ENCODE measurements at places on chromosomes 7 and 10.
A peak's percentile ranks its signal among the peaks of the same experiment; 100 is the strongest.

DNA sequence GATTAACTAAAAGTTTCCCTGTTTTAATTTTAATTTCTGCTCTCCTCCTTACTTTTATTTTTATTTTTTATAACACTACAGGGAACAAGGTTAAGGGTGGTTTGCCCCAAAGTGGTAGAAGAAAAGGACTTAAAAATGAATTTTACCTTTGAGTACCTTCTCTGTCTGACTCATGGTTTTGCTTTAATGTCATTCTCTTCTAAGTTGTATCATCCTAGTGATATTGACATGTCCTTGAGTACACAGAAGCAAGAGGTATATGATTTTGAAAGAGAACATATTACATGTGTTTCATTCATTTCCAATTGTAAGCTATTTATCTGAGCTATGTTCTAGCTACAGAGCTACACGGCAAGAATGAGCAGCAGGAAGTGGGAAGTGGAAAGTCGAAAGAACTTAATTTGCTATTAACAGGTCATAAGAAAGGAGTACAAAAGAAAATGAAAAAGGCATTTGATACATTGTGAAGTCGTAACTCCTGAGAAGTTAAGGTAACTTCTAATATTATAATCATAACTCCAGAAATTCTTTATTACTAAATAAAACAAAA is 112.5 kb downstream of the SEMA3A start:
- DNase-seq, result no peak

GRCh38 chr10:34526186-34526585 is 288.9 kb downstream of the PARD3 start:
- no peak for DNase-seq

DNA sequence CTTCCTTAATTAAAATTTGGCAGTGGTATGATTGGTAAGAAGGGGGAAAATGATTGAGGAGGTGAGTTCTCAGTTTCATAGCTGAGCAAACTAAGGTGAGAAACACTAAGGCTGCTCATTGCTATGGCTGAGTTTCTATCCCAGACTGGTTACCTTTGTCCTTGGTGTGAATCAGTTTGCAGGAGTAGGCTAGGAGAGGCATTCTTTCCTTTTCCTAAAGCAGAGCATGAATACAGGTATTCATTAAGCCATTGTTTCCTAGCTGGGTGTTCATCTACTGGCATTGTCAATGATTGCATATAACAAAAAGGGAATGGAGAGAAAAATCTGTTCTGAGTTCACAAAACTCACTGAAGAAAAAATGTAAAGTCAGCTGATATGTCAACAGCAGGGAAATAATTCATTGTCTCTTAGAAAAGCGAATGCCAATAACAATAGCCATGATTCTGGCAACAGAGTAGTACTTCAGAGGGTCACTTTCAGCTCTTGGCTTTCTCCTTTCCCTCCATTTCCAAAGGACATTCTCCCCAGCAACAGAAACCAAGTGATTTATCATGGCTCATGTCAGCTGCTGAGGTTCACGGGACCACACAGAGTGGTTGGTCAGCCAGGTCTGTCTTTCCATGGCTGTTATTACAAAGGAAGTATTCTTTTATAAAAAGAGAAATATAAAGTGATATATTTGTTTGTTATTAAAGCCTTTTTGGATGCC is 234.0 kb downstream of the BICC1 start:
- no peak for DNase-seq

DNA sequence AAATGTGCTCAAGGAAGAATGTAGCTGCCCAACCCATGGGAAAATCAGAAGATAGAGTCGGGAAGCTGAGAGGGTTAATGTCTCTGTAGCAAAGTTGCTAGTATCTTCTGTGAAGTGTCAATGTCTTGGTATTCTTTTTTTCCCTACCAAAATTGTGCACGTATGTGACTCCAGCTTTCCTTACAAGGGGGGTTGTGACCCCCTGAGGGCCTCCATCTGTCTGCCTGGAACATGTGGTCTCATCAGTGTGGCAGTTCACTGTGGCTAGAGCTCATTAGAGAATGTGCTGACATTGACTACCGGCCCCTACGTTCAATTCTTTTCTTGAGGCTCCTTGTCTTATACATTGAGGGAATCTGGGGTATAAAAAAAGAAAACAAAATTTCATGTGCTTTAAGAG is 725.2 kb upstream of the CELF2 start:
- no peak for DNase-seq

GRCh38 chr7:16278167-16278787 is 143.1 kb downstream of the CRPPA start:
- DNase-seq, result no peak

- no peak for DNase-seq
Measured at GRCh38 chr10:91556691-91557566, 75.9 kb downstream of the PPP1R3C start.

- DNase-seq, result no peak
Measured at GRCh38 chr10:50577010-50577409, 46.7 kb downstream of the SGMS1 start.

DNA sequence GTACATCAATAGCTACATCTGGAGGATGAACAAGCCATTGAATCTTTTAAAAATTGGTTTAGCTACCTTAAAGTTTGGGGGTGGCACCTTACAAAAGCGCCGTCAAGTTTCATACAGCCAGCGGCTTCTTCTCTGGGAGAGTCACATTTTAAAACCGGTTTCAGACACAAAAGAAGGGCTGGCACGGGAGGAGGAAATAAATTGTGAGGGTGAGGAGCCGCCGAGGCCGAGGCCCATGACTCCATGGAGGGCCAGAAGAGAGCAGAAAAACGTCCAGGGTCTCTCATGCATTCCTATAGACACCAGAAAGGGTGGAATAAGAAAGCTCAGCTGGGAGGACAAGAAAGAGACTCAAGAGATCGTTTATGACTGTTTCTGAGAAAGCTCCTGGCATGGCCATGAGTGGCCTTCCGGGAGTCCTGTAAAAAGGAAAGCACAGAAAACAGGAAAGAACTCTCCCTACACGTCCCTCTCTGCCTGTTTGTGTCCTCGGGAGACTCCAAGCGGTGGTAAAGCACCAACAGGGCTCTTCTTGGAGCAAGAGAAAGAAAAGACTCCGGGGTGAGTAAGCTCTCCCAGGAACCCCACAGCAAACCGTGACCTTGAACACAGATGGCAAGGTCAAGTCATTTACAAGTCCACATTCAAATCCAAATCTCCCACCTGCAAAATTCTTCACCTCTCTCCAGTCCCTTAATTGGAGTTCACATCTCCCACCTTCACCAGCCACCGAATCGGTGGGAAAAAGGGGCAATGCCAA is 1.8 kb downstream of the FRAT2 start:
- DNase-seq, result no peak

GRCh38 chr10:103732339-103733044 is 122.9 kb downstream of the SH3PXD2A start:
- DNase-seq, result no peak

DNA sequence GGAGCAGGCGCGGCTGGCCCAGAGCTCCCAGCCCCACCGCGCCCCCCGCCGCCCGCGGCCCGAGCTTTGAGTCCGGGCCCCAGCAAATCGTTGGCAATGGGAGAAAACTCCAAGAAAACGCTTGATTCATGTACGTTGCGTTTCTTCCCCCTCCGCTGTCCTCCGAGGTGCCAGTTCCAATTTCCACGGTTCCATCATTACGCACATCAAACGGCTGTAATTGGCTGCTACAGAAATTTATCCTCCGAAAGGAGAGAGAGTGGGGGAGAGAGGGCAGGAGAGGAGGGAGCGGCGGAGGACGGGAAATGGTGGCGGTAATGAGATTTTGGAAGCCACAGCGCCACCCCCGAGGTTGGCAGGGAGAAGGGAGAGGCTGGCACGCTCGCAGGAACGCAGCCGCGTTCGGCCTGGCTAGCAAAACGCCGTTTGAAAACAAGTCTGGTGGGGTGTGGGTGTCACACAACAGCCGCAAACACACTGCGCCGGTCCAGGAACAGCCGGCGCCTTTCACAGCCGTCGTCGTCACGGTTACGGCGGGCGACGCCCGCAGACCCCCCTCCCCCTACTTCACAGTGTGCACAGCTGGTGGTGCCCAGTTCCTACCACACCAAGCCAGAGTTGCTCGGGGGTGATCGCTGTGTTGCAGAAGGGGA is 57.5 kb downstream of the UNCX start:
- DNase-seq, result no peak

DNA sequence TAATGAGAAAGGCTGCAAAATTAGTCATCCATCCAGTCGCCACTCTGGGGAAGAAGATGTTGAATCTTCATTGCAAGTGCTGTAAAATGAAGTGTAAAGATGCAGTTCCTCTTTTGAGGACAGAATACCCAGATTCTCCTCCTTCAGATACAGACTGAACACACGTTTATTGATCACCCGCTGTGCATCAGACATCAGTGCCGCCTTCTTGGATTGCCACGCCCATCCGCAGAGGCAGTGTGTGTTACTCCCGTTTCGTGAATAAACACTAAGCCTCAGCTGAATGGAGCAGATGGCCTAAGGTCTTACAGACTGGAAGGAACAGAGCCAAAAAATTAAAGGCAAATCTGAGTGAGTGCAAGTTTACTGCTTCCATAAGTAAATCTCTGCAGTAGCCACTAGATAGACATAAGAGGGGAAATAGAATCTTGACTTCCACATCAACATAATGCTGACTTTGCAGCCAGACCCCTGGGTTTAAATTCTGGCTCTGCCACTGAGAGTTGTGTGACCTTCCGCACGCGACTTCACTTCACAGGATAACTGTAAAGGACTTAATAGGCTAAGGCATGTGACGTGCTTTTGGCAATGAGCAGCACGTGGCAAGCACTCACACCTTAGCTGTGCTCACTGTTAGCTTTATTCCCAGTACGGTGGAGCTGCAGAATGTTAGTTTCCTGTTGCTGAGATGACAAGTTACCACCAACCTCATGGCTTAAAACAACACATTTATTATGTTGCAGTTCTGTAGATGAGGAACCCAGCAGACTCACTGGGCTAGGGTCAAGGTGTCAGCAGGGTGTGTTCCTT is 285.9 kb downstream of the CELF2 start:
- no peak for DNase-seq

DNA sequence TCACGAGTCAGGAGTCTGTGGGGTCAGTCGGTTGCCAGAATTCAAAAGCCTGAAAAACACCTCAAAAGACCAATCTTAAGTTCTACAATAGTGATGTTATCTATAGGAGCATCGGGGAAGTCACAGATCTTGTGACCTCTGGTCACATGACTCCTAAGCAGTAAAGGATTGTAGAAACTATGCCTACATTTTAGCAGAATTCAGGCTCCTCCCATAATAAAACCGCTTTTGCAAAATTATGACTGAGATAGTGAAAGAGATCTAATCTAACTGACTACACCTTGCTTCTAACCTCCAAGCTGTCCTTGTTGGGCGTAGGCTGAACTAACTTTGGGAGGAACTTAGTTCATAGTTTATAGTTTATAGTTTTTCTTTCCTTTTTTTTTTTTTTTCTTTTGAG is 16.6 kb downstream of the SSMEM1 start:
- DNase-seq, result no peak

GRCh38 chr7:18345641-18346234 is 149.8 kb upstream of the HDAC9 start:
- DNase-seq, result peak; percentile 48

DNA sequence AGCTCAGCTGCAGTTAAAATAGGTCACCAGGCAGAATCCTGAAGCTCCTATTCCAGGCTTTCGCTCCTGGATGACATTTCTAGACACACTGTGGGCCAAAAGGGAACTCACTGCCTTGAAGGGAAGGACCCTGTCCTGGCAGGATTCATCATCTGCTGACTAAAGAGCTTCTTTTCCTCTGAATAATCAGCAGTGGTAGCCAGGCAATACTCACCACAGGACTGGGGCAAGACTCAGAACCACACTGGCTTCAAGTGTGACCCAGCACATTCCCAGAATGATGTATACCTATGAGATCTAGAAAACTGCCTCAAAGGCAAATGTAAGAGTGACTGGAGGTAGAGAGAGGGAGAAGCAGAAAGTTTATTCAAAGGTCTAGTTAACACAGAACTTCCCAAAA is 29.5 kb upstream of the EBF3 start:
- no peak for DNase-seq

DNA sequence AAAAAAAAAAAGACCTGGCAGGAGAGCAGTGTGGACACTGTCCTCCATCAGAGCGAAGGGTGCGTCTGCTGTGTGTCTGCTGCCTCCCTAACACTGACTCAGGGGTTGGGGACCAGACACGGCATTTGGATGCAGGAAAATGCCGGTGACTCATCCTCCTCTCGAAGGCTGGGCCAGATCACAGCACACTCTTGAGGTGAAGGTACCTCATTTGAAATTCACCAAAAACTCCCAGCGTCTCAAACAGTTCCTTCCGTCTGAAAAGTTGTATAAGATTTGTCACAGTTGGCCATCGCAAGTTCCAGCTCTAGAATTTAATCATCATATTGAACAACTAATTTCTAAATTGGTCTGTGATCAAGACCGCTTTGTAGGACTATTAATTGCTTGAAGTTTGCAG is 118.1 kb upstream of the LYZL2 start:
- no peak for DNase-seq
